ENCODE measurements at places on chromosomes 5 and 9.

DNA sequence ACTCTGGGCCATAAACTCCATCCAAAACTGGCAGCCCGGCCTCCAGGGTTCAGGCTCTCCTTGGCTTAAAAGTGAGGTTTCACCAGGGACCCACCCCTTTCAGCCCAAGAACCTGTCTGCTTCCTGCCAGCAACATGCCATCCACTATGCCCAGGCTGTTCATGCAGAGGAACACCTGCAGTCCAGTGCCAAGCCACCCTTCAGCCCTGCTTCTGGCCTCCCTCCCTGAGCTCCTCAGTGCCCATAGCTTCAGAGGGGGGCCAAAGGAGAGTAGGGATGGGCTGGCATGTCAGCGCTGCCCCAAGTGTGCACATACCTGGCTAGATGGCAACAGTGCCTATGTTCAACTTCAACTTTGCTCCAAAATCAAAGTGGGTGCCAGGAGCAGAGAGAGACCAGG, 166.9 kb upstream of the MRPS30 start:
- DNase-seq: no peak

DNA sequence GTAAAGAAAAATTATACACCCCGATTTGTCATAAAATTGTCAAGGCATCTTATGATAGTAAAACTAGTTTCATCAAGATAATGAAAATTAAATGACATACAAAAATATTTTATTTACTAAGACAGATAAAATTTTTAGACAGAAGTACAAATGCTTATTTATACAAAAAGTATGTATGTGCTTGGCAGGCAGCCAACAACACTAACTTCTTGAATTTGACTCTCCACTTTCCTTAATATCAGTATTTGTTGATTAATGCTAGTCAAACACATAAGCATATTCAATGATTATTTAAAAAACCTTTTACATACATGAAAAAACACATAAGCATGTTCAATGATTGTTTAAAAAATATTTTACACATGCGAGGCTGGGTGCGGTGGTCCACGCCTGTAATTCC, 1079.9 kb upstream of the CDH6 start:
- DNase-seq: no peak

GRCh38 chr9:124477211-124477647, 27.0 kb downstream of the ADGRD2 start:
- DNase-seq: no peak

GRCh38 chr5:125981016-125981415, 442.2 kb upstream of the GRAMD2B start:
- no peak for DNase-seq

DNA sequence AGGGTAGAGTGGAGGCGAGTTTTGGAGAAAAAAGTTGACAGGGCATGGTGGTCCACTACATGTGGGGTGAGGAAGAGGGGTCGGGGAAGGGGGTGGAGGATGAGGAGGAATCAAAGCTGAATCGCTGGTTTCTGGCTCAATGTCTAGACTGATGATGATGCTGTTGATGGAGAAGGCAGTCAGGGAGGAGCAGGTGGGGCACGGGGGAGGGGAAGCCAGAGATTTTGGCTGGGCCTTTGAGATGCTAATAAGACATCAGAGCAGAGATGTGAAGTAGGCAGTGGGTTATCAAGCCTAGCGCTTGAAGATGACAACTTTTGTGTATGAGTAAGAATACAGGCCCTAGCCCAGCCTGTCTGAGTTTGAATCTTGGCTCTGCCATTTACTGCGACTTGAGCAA, 32.4 kb upstream of the TTC23L start:
- no peak for DNase-seq

DNA sequence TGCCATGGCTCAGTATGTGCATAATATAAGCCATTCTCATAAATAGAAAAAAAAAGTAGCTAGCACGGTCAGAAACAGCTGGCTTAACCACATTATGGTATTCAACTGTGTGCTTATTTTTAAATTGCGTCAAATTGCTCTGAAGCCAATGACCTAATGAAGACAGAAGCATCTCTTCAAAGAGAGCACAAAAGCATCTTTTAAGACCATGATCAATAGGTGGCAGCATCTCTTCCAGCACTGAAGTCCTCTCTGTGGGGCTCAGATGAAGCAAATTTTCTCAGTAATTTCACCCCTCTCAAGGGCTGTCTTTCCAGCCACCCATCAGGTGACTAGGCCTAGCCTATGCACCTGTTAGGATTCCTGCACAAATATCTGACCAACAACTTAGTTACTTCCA, 251.4 kb downstream of the GLIS3 start:
- no peak for DNase-seq

- no peak for DNase-seq
Measured at GRCh38 chr9:112378328-112379176, 1.4 kb upstream of the HSDL2 start.

Measured in anterior cingulate cortex (tissue), 58 donors.